Fibroblast of skin of right quadriceps (primary cell): ENCODE measurements at places on chromosomes 13 and 19.

- no peak for DNase-seq
These were observed 51.2 kb downstream of the MBD3L2B start for GRCh38 chr19:6970021-6970420.

DNA sequence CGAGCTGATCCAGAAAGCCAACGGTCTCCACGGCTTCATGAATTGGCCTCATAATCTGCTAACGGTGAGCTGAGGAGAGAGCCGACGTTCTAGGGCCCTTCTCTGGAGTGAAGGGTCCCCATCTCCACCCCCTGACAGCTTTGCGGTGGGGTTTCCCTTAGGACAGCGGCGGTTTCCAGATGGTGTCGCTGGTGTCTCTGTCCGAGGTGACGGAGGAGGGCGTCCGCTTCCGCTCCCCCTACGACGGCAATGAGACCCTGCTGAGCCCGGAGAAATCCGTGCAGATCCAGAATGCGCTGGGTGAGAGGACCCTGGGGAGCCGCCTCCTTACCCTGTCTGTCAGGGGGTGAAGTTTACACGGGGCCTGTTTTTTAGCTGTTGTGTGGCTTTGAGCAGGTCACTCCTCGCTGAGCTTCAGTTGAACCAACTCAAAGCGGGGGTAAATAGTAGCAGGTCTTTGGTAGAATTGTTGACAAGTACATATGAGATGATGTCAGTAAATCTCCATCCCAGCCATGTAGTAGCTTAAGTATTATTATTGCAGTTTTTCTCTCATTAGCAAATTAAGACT lies 801 bp downstream of the QTRT1 start:
- no peak for DNase-seq

- DNase-seq: peak; percentile 1
These were observed 515.0 kb upstream of the KLHL1 start for GRCh38 chr13:70623239-70623638.

- peak; percentile 50 for DNase-seq
These were observed 82.2 kb downstream of the SLAIN1 start for GRCh38 chr13:77779552-77780272.

DNA sequence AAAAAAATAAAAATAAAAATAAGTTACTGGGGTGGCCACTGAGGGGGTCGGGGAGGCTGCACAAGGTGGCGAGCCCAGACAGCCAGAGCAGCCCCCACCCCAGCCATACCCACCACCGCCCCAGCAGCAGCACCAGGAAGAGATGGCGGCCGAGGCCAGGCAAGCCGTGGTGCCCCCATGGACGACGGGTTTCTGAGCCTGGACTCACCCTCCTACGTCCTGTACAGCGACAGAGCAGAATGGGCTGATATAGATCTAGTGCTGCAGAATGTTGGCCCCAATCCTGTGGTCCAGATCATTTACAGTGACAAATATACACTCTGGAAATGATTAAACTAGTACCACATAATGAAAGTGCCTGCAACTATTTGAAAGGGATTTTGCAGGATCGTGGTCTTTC lies 71.6 kb upstream of the ZDHHC20 start:
- DNase-seq: peak; percentile 13

- peak; percentile 27 for DNase-seq
These were observed 68.6 kb upstream of the TEX29 start for GRCh38 chr13:111251646-111252445.

- DNase-seq: peak; percentile 97
These were observed 7.4 kb upstream of the ESD start for GRCh38 chr13:46804391-46804815.

DNA sequence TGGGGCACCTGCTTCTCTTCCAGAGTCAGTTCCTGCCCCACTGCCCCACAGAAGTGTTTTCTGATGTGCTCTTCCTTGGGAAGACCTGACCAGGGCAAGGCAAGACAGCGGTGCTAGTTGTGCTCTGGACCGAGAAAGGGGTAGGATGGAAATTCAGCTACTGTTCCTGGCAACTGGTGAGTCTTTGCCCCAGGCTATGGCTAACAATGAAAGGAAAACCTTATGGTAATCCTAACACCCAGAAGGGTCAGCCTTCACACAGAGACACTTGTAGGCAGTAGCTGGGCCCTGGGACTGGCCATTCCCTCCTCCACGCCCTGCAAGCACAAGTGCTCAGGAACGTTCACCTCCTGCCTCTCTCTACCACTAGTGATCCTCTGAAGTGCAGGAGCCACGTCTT lies 9.6 kb upstream of the CYSLTR2 start:
- DNase-seq: no peak
